ENCODE measurements at places on chromosomes 13 and 19.

- no peak for DNase-seq
Measured at GRCh38 chr13:58806401-58806800, 1174.9 kb downstream of the PCDH17 start.

- DNase-seq: no peak
Measured at GRCh38 chr19:45348367-45349125, 8.0 kb downstream of the KLC3 start.

DNA sequence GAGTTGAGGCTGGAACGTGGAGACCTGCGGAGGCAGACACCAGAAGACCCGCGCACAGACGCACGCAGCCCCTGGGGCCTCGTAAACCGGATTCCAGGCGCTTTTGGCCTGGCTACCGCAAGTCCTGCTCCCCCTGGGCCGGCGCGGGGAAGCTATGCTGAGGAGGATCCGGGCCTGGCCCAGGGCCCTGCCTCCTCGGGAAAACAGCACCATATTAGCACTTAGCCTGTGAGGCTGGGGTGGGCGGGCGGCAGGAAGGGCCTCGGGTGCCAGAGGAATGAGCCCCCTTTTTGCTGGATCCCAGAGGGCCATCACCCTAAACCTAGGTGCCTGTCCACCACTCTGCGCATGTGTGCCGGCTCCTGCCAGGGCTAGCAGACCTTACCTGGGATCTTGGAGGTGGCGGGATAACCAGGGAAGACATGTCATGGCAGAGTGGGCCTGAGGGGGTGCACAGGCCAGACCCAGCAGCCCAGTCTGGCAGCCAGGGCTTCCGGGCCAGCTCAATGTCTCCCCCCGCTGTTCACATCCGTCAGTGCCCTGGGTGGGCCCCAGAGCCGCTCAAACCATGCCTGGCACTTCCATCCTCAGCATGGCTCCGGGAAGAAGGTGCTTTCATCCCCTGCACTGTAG lies 7.3 kb downstream of the ELOF1 start:
- DNase-seq: no peak

GRCh38 chr19:43639519-43640423 lies at the start of gene CADM4:
CADM4 (minus strand) TSS chr19:43639850; CDS start chr19:43639790, 60 bp downstream.
- DNase-seq: peak; percentile 41

DNA sequence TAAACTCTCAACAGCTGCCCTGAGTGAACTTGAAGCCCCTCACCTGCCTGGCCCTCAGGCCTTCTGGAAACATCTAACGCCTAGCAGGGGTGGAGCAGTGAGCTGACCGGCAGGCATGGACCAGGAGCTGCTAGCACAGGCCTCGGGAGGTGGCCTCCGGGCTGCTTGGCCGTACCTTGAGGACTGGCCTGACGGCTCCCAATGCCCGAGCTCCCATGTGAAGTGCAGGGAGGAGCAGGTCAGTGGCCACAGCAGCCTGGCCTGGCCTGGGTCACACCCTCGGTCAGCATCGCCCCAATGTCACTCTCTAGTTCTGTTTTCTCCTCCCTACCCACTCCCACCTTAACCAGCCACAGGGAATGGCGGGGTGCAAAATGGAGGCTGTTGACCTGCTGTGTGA lies 19.0 kb downstream of the TSHZ3 start:
- DNase-seq: no peak

DNA sequence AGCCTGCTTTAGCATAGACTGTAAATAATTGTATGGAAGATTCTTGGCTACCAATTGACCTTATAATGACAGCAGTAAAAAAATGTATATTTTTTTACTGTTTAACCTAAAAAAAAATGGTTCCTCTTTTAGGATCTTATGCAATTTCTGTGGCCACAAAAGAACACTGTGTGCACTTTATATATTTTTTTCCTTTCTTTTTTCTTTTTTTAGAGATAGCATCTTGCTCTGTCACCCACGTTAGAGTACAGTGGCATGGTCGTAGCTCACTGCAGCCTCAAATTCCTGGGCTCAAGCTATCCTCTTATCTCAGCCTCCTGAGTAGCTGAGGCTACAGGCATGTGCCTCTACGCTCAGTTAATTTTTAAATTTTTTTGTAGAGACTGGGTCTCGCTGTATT lies 6.1 kb downstream of the FLT3 start:
- DNase-seq: no peak

Measured in NCI-H2081 (cell line).